ENCODE measurements at places on chromosomes 5 and 9.

DNA sequence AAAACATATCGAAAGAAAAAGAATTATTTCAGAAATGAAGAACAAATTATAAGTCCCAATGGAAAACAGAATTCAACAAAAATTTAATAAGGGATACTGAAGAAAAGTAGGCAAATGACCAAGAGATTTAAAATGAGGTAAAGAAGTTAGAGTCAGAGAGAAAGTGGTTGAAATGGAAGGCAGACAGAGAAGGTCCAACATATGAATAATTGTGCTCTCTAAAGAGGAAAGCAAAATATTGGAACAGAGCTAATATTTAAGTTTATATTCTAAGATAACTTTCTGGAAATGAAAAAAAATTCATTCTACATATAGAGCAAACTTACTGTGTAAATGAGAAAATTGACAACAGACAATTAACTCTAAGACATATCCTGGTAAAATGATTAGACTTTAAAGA is 94.1 kb downstream of the PTCH1 start:
- DNase-seq = no peak

DNA sequence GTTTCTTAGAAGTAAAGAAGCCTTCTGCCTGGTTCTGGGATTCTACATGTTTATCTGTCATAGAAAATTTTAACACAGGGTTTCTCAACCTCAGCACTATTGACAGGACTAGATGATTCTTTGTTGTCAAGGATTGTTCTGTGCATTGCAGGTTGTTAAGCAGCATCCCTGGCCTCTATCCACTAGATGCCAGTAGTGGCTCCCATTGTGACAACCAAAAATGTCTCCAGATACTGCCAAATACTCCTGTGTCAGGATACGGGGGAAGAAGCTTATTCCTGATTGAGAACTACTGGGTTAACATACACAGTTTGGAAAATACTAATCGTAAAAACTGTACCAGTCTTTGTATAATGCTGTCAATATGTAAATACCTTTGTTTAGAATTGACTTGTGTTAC is 167.1 kb downstream of the NIPBL start:
- DNase-seq = no peak

DNA sequence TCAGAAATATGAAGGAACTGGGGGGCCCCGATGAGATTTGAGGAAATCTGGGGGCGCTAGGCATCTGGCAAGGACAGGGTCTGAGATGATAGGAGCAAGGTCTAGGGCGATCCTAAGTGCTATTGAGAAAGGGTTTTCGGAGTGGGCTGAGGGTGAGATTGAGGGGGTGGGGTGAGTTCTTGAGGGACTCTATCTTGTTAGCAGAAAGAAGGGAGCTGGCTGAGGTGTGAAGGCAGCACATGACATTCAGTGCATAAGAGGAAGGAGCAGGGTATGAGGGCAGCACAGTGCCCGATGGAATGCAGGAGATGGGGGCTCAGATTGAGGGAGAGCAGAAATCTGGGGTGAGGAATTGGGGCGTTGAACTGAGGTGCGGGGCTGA is 640 bp downstream of the TRIM32 start:
- no peak for DNase-seq

GRCh38 chr5:164555809-164556208 is 1050.4 kb downstream of the MAT2B start:
- no peak for DNase-seq

GRCh38 chr9:37374892-37375291 is 47.6 kb upstream of the GRHPR start:
- DNase-seq = no peak

GRCh38 chr5:90909101-90909503 is 350.5 kb downstream of the ADGRV1 start:
- DNase-seq = no peak

DNA sequence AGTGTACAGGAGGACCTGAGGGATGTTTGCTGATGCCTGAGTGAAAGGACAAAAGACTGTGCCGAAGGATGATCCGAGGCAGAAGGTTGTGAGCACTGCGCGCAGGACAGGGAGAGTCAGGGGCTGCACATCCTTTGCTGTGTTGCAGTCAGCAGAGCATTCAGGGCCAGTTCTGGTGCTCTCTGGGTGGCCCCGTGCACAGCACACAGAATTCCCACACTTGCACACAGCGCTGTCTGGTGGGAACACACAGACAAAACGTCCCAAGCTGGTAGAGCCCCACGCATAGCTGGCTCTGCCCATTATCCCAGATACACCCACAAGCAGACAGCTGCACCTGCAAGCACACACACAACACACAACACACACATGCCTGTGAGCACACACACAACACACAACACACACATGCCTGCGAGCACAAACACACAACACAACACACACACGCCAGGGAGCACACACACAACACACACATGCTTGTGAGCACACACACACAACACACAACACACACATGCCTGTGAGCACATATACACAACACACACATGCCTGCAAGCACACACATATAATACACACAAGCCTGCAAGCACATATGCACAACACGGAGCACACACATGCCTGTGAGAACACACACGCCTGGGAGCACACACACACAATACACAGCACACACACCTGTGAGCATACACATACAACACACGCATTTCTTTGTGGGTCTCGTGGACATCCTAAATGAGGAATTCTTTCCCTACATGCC is 74.4 kb downstream of the FGF18 start:
- DNase-seq = no peak

GRCh38 chr5:112738191-112738560 is 491 bp downstream of the APC start:
- DNase-seq = no peak

GRCh38 chr9:127818574-127818973 is 15.9 kb downstream of the FPGS start:
- no peak for DNase-seq

DNA sequence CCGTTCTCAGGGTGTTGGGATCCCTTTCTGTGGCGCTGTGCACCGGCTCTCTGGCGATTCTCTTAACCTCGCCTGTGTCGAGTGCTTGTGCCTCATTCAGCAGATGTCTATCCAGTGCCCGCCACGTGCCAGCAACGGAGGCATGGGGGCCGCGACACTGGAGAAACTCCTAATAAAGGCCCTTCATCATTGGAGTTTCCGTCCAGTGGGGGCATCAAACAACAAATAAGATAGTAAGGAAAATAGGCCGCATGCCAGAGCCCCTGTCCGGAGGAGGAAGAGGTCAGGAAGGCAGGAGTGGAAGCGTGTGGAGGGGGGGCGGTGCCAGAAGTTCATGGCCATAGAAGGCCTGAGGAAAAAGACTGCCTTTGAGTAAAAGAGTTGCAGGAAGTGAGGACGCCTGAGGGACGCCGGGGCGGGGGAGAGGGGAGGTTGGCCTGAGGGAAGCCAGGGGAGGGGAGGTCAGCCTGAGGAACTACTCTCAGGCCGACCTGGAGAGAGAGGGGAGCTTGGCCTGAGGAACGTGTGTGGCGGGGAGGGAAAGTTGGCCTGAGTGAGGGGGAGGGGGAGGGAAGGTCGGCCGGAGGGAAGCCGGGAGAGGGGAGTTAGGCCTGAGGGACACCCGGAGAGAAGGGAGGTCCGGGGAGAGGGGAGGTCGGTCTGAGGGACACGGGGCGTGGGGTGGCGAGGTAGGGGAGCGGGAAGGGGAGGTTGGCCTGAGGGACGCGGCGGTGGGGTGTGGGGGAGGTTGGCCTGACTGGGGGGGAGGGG is 82.2 kb downstream of the CACNA1B start:
- no peak for DNase-seq

DNA sequence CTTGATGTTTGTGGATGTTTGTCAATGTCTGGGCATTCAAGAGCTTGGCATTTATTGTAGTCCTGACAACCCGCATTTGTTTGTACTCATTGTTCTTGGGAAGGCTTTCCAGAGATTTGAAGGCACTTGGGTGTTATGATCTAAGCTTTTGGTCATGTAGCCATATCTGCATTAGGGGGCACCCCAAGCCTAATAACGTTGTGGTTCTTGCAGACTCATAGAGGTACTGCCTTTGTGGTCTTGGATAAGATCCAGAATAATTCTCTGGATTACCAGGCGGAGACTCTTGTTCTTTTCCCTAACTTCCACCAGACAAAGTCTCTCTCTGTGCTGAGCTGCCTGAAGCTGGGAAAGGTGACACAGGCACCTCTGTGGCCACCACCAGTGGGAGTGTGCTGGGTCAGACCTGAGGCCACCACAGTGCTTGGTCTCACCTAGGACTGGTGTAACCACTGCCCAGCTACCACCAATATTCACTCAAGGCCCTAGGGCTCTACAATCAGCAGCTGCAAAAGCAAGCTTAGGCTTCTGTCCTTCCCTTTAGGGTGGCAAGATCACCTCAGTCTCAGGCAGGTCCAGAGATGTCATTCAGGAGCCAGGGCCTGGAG is 144.4 kb upstream of the TAS2R1 start:
- DNase-seq = no peak

DNA sequence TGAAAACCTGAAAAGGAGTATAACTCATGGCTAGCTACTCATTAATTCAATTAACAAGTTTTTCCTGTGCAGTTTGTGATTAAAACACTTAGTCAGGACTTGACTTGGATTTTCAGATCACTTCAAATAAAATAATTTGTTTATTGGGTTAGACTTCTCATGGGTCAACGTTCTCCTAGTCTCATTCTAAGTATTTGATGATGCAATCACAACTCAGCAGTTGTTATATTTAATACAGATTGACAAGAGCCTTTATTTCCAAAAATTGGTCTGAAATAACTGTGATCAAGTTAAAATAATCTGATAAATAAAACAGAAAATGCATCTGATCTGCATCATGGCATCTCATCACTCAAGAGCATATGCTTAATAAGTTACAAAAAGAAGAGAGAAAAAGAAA is 113.9 kb downstream of the FGF10 start:
- DNase-seq = no peak

DNA sequence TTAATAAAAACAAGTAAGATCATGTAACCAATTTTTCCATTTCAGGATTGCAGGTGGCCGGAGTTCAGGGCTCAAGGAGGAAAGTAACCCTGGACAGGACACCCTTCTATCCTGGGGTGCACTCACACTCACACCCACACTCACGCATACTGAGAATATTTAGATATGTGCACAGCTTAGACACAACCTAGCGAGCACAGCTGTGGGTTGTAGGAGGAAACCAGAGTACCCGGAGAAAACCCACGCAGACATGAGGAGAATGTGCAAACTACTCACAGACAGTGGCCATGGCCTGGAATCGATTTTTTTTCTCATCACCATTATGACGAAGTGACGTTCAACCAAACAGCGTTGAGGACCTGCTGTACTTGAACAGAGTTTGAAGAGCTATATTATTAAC is 4.5 kb upstream of the EFNA5 start:
- DNase-seq = no peak

DNA sequence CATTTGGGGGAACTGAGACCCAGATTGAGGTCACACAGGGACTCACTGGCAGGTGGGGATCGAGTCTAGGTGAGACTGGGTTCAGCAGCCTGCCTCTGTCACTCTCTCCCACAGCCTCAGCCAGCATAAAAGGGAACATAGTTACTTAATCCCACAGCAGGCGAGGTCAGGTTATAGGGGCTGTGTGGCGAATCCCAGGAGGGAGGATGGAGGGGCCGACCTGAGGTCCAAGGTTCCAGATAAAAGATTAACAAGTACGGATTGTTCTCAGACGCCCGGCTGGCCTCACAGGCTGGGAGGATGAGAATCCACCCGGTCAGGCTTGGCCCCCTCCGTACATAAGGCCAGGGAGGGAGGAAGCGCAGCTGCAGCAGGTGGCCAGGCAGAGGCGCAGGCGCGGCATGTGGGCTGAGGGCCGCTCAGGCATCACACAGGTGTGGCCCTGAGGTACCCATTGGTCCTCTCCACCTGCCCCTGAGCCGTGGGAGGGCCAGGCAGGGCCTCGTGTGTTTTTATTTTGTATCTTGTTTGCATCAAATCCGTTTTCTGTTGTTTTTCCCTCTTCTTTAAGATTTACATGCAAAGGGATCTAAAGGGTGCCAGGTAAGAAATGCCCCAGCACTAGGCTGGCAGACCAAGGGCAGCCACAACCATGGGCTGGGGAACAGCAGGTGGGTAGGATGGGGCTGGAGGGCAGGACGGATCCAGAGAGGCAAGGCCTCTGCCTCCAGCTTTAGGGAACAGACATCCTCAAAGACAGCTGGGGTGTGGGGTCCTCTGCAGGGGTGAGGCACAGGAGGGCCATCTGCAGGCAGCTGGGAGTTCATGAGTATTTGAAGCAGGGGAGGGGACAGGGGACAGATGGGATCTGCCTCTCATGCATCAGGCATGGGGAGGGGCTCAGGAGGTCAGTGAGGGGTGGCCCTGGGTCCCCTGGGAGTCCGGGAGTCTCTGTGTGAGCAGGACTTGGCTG is 3.6 kb downstream of the SUSD3 start:
- no peak for DNase-seq

DNA sequence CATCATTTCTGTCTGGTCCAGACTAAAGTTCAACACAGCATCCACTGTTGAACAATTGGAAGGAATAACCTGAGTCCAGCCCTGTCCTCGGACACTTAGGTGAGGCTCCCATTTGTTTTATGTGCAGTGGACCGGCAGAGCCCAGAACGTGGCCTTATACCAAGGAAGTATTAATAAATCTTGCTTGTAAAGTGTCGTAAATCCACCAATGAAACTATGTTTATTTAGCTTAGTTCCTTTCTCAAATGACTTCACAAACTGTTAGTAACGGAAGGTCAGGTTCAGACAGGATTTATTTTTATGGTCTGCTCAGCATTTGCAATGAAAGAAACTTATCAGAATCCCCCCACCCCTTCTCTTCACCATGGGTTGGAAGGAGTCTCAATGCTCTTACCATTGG is 149.5 kb downstream of the PCSK1 start:
- no peak for DNase-seq

- no peak for DNase-seq
Measured at GRCh38 chr5:114325541-114325940, 36.3 kb upstream of the KCNN2 start.

DNA sequence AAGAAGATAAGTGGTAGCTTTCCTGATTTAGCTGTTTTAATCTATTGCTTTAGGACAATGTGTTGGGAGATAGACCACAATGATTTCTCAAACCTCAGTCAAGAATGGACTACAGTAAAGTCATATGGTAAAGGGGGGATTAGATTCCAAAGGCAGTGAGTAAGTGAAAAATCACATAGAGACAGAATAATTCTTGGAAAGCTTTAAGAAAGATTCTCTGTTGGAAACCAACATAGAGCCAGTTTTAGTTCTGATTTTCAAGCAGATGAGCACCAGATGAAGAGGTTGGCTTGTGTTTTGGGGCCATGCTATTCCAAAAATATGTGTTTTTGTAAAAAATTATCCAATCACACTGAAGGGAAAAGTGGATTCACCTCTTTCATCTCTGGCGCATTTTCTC is 256.8 kb upstream of the RPS23 start:
- DNase-seq = no peak

GRCh38 chr5:39947657-39948056 is 522.9 kb upstream of the DAB2 start:
- DNase-seq = no peak

All from cortex of kidney (tissue), 1 donor.